ENCODE measurements at places on chromosomes 12 and 14.

GRCh38 chr12:100608776-100609175 lies 35.3 kb downstream of the GAS2L3 start:
- DNase-seq: no peak

DNA sequence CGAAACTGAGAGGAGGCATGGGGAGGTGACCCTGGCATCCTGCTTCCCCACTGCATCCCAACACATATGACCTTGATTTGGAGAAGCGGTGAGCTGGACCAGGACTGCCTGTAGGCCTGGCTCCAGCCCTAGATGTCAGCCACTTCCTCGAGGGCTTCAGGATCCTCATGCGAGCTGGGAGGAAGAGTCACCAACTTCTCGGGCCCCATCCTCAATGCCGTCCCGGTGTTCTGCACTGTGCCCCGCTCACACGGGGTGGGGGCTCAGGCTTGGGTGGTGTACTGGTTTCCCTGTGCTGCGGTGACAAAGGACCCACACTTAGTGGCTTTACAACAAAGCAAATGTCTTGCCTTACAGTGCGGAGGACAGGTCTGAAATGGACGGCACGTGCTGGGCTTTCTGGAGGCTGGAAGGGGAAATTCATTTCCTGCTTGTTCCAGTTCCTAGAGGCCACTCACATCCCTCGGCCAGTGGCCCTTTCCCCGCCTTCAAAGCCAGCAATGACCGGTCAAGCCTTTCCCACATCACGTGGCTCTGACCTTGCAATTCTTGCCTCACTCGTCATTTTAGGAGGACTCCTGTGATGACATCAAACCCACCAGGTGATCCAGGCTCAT lies 298.1 kb upstream of the RTL1 start:
- DNase-seq: peak; percentile 71

- DNase-seq: no peak
These were observed 119.9 kb downstream of the CACNA1C start for GRCh38 chr12:2172491-2173214.

DNA sequence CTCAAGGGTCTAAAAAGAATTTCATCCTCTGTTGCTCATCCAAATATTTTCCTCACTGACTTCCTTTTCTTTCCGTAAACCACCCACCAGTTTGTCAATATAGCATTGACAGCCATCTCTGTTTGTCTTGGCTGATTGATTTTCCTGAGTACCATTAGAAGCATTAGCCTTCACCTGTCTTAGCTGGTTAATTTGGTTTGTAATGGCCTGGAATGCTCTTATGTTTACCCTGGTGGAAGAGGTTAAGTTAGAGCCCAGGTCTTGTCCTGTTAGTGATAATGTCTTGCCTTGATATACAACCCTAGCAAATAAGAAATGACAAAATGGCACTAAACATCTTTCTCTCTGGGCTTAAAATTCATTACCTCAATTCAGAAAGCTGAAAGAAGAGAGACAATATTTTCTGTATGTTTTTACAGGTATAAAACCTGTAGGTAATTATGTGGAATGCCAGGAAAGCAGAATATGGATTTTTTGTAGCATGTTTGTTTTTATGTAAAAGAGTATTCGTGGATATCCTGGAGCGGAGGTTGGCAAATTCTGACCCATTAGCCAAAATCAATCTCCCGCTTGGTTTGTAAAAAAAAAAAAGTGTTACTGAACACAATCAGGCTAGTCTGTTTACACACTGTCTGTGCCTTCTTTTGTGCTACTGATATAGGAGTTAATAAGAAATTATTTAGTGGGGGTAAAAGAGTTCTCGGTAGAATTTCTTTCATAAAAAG lies 224.4 kb upstream of the DAAM1 start:
- no peak for DNase-seq

GRCh38 chr12:59317598-59317997 lies 278.2 kb upstream of the SLC16A7 start:
- no peak for DNase-seq

DNA sequence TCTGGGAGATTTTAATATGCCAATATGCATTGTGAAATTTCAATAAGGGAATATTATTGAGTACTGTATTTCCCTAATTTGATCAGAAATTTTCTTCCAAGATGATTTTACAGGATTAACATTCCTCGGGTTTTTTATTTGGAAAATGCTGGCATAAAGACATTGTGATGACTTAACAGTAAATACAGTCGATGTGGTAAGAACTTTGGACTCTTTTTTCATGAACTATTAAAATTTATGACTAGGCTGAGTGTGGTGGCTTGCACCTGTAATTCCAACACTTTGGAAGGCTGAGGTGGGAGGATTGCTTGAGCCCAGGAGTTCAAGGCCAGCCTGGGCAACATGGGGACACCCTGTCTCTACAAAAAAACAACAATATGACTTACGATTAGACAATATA lies 197.1 kb upstream of the RASSF8 start:
- DNase-seq: no peak

DNA sequence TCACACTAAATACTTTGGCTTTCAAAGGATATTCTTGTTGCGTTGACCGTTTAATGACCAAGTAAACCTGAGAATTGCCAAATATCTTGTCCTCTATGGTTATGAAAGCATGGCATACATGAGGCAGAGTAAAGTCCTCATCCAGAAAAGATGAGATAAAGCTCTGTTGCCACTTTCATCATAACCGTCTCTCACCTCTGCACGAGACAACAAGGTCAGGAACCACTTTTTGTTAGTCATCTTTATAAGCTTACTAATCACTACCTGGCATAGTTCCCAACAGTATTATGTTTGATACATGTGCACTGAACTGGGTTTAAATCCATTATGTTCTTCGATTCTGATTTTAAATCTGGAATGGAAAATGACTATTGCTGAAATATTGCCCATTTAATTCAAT lies 31.3 kb downstream of the PTPRB start:
- no peak for DNase-seq

- DNase-seq: no peak
These were observed 6.6 kb downstream of the CACNA2D4 start for GRCh38 chr12:1911598-1912575.

DNA sequence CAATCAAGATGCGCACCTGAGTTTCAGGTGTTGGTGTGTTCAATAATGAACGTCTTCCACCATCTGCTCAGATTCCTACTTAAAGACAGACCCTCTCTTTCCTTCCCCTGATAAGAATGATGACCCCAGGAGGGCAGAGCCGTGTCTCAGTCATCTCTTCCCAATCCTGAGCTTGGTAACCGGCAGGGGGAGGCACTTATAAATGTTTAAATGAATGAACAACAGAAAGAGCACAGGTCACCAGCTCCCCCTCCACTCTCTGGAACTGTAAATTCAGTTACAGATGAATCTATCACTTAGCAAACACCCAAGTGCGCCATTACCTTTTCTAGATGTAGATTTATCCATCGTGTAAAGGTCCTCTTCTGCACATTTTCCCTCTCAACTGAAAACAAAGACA lies 72.4 kb upstream of the DICER1 start:
- peak; percentile 26 for DNase-seq

DNA sequence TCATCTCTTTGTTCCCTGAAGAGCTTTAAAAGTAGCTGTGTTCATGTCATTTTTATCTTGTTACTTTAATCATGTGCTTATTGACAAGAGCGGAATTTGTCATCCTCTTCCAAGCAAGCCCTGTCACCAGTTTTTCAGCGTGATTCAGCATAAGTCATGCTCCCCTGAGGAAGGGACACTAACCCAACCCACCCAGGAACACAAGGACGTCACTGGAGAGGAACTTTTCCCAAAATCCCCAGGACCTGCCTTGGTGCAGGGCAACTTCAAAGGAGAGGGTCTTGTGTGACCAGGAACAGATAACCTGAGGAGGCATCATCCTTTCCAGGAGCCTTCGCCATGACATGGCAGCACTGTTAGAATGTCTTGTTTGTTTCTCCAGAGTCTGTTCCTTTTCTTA lies 107.1 kb upstream of the DIO3 start:
- peak; percentile 66 for DNase-seq

- no peak for DNase-seq
These were observed 14.3 kb downstream of the NGB start for GRCh38 chr14:77256694-77257093.

DNA sequence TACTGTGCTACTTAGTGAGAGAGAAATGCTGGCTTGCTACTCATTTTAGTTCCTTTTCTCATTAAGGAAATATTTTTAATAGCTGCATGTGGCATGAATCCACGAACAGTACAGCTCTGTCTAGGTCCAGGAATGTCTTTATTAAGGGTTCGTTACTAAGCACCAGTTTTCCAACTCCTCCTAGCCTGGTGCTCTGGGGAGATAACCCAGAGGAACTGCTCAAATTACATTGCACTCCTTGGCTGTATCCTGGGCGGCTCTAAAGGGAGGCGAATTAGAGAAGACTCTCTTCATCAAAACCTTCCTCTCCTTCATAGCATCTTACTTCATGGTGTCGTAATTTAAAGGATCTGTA lies 101.3 kb downstream of the PPM1A start:
- no peak for DNase-seq

DNA sequence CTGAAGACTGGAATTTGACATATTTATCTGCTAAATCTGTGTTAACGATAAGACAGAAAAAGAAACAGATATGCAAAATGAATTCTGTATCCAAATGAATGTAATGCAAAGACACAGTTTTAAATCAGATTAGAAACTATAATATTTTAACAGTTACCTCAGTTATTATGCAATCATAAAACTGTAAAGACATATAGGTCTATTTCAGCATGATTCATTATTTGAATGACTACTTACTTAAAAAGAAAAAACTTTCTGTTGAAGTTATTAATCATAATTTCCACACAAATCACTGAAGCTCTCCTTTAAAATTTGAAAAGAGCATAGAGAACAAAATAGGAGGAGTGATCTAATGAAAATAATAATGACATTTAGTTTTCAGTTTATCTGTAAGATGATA lies 742.6 kb downstream of the FSCB start:
- no peak for DNase-seq

DNA sequence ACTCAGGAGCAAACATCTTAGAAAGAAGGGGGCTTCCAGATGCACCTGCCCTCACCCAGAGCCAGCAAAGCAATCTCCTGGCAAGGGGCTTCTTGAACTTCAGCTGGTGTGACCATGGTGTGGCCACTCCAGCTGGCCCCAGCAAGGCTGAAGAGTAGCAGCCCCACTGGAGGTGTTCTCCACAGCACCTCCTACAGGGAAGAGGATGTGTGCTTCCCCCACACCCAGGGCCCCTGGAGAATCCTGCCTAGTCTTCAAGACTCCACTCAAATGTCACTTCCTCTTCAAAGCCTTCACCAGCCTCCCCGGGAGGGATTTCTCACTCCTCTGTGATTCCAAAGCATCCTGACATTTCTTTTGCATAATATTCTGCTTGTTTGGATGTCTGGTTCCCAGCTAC lies 8.5 kb downstream of the RAB15 start:
- DNase-seq: no peak

DNA sequence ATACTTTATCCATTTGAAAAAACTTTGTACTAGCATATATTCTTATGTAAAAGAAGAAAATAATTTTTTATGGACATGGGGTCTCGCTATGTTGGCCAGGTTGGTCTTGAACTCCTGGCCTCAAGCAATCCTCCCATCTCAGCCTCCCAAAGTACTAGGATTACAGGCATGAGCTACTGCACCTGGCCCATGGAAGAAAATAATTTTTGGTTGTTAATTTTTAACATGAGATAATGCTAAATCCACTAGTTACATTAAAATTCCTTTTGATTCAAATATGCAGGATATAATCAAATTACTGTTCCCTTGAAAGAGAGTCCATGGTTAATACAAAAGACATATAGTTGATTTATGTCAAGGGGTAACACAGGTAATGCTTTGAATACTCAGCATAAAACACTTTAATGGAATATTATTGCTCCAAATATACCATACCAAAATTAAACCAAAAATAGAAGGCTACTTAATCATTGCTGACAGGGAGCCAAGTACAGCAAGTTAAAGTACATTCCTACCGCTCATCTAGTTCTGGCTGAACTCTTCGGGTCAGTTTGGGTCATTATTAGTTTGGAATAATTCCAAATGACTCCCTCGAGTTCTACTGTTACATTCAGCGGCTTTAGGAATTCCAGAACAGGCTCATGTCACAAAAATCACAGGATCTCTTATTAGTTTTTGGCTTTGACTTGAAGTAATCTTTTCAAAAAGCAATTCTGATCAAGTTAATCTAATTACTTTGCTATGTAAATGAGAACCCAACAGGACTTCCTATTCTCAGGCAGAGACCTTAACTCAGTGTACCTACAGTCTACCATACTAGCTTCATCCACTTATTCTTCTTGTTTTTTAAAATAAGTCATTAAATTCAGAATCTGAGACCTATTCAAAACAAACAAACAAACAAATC lies 6.1 kb downstream of the SOS2 start:
- no peak for DNase-seq

- DNase-seq: no peak
These were observed 5.3 kb downstream of the NUAK1 start for GRCh38 chr12:106133136-106134087.

GRCh38 chr14:75821831-75822521 lies 159.8 kb downstream of the TGFB3 start:
- no peak for DNase-seq

DNA sequence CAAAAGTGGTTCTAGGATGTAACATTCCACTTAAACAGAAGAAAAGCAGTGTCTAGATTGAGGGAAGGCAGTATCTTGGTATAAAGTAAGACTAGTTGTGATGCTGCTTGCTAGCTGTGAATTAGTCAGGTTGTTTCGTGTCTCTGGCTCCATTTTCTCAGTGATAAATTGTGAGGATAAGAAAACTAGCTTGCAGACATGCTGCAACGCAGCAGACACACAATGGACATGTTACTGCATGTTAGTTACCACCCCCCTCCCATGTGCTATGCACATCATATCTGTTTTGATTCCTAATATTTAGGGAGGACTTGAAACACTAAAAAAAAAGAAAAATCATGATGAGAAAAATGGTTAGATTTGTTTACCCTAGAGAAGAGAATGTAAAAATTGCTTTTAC lies 2.9 kb downstream of the CCNK start:
- DNase-seq: no peak

DNA sequence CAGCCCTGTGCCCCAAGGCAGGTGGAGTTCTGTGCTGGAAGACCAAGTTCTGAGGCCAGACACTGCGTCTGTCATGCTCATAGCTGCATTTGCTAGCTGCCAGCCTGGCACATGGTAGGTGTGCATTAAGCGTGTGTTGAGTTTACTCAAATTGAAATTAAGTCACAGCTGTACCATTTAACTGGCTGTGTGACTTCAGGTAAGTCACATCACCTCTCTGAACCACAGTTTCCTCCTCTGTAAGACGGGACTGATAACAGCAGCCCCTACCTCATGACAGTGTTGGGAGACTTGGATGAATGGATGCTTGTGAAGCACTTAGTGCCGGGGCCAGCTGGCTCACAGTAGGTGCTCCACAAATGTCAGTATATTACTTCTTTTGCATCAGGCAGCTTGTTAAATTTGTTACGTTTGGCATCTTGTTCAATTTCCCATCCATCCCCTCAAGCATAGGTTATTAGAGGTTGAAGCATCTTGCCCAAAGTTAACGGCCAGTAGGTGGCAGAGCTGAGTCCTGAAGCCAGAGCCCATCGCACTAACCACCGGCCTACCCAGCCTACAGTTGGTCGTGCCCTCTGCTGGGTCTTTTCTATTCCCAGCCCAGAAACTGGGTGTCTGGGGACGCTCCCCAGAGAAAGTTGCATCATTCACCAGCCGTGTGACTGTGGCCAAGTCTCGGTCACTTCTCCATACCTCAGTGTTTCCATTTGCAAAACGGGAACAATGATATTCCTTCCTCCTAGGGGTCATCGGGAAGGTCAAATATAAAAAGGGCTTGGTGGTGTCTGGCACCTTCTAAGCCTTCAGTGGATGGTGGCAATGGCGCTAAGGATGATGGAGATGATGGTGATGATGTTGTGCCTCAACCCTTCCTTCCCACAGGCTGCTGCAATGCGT lies 4.5 kb downstream of the DAO start:
- no peak for DNase-seq

All from lower leg skin (tissue), 4 donors.